ENCODE measurements at places on chromosomes 5 and 9.

DNA sequence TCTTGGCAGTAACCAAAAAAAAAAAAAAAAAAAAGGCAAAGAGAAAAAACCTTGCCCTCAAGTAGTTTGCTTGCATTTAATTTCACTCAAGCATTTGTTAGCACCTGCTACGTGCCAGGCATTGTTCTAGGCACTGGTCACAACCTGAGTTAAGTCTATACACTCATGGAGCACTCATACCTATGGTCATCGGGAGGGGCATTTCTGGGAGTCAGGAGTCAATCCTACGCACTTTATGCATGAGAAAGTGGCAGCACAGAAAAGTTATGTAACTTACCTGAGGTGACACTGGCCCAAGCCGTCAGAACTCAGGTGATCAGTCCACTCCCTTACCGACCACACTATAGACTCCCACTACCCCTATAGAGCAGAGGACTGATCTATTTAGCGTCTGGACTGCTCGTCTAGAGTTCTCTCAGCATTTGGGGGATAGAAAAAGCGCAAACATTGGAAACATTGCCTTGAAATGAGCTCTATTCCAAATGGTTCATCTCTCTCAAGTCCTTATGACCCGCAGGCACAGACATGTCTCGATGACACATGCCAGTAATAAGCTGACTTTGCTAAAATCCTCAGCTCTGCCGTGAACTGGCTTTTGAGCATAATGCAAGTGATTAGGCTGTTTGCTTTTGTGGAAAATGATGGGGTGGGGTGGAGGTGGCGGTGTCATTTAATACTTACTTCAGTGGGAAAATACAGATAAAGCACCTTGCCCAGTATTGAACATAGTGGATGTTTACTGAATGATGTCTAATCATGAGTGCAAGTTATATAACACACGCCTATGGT is 160.2 kb downstream of the ARHGEF28 start:
- DNase-seq = no peak

DNA sequence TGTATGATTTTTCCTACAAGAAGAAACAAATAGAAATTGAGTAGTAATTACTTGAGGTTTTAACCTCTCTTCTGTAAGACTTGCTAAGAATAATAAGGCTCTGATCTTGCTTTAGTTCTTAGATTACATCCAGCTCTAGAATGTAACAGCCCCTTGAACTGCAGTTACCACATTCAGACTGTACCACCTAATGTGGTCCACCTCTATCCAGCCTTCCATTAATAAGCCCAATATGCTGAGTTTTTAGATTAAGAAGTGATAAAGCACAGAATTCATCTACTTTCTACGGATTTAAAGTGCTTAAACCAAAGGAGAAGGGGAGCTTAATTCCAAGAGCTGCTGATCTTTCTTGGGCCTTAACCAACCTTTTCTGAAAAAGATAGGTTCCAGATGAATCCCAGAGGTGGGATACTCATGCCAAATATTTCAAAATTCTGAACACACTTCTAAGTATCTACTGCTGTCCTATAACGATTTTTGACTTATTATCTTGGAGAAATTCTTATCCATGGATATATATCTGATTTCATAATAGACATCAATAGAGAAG is 131.5 kb downstream of the ZNF608 start:
- DNase-seq = peak; percentile 90

DNA sequence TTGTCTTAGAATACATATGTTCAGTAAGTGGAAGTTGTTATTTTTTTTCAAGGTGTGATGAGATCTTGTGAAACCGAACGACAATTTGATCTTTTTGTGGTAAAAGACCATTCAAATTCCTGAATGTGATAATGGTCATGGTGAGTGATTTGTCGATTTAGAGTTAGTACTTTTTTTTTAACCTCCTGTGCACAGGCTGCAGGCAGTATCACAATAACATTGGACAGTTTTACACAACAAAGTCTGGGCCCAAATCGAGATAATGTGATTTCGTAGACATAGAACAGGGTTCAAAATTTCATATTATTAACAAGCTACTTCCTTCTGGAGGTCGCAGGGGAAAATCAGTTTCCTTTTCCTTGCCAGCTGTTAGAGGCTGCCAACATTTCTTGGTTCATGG is 48.6 kb upstream of the C5orf46 start:
- DNase-seq = no peak

DNA sequence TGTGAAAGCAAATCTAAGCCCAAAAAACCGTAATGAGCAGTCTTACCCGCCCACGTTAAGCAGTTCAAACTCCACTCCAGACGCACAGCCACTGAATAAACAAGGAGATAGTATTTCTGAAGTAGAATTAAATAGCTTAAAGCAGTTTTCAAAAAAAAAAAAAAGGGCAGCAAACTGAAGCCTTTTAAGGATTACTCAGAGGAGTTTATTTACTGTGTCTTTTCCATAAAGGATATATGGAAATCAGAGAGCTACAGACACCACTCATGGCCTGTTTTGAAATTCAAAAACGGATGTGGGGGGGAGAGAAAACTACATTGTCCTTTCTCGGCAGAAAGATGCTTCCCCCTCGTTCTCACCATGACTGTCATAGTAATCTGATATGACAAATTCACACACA is 83.7 kb upstream of the IRX1 start:
- DNase-seq = no peak

GRCh38 chr5:136143763-136144162 is 11.1 kb downstream of the SMAD5 start:
- no peak for DNase-seq

DNA sequence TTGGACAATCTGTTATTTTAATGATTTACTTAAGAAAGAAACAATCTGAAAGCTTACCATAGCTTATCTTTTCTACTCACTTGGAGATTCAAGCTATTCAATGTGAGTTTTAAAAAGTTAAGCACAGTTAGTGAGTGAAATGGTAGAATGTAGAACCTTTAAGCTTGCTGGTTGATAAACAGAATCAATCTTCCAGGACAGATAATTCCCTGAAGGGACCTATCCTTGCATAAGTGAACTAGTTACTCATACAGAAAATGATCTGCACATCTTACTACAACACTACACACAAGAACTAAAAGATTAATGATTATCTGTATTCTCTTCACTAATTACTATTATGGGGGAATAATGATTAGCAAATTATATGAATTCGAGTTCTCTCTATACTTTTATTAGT is 165.6 kb downstream of the PALM2AKAP2 start:
- no peak for DNase-seq

- DNase-seq = peak; percentile 56
These were observed 264.0 kb downstream of the MAN2A1 start for GRCh38 chr5:109953761-109954160.

- DNase-seq = no peak
These were observed 44.2 kb downstream of the PWWP2A start for GRCh38 chr5:160075073-160075472.

- no peak for DNase-seq
These were observed 123.8 kb upstream of the LIFR start for GRCh38 chr5:38680094-38680825.

GRCh38 chr5:31463351-31463750 is 68.5 kb downstream of the DROSHA start:
- no peak for DNase-seq

- DNase-seq = no peak
These were observed 25.7 kb downstream of the CCDC187 start for GRCh38 chr9:136278221-136278620.

GRCh38 chr9:35948901-35949318 is 9.0 kb downstream of the OR2S2 start:
- no peak for DNase-seq

DNA sequence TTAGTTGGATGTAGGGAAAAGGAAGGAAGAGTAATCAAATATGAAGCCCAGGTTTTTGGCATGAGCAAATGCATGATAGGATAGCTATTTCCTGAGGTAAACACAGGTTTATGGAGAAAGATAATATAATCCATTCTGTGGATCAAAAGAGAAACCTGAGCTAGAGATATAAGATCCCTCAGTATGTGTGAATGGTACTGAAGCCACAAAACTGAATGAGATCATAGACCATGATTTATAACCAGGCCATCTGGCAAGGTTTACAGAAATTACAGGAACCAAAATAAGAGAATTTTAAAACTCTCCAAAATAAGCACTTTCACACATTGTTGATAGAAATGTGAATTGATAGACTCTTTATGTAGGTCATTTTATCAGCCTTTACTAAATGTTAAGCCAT is 28.7 kb upstream of the ECM2 start:
- no peak for DNase-seq

DNA sequence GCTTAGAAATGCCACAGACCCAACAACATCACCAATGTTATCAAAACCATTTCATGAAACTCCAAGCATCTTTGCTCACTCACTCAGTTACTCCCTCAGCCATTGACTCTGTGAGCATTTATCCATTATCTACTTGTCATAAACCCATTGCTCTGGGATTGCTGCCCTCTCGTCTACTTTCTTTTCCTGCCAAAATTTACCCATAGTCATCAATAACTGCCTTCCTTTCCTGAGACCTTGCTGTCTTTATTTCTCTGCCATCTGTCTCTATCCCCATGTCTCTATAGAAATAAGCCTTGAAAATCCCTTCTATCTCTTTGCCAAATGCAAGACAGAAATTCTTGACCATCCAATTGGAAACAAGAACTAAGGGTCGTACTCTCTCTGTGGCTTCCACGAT is 26.4 kb upstream of the PUM3 start:
- no peak for DNase-seq

GRCh38 chr9:92882276-92882675 is 4.4 kb upstream of the ZNF484 start:
- DNase-seq = no peak

DNA sequence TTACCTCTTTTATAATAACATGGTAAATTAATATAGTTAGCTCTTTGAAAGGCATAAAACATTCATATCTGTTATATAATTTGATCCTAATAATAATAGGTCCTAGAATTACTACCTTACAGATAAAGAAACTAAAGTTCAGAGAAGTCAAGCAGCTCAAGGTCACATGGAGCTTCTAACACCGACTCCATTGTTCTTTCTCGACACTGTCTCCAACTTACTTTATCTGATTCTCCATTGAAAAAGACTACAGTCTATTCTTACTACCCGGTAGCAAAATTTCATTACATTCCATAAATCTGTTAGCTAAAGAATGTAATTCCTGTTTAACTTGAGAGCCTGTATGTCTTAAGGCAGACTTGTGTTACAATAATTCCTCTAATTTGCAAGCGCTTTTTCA is 96.3 kb upstream of the TMEM161B start:
- no peak for DNase-seq

DNA sequence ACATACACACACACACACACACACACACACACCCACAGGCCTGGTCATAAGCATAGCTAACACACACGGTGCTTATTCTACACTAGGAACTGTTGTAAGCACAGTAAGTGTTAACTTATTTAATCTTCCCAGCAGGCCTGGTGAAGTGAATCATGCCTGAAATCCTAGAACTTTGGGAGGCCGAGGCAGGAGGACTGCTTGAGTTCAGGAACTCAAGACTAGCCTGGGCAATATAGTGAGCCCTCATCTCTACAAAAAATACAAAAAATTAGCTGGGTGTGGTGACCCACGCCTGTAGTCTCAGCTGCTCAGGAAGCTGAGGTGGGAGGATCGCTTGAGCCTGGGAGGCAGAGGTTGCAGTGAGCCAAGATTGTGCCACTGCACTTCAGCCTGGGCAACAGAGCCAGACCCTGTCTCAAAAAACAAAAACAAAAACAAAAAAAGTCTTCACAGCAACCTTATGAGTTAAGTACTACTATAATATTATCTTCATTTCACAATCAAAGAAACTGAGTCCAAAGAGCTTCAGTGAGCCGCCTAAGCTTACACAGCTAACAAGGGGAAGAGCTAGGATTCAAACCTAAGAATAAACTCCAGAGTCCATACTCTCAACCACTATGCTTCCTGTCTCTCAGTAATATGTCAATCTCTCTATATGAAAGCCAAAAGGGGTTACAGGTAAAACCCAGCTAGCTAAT is 2.3 kb downstream of the MEGF9 start:
- no peak for DNase-seq

DNA sequence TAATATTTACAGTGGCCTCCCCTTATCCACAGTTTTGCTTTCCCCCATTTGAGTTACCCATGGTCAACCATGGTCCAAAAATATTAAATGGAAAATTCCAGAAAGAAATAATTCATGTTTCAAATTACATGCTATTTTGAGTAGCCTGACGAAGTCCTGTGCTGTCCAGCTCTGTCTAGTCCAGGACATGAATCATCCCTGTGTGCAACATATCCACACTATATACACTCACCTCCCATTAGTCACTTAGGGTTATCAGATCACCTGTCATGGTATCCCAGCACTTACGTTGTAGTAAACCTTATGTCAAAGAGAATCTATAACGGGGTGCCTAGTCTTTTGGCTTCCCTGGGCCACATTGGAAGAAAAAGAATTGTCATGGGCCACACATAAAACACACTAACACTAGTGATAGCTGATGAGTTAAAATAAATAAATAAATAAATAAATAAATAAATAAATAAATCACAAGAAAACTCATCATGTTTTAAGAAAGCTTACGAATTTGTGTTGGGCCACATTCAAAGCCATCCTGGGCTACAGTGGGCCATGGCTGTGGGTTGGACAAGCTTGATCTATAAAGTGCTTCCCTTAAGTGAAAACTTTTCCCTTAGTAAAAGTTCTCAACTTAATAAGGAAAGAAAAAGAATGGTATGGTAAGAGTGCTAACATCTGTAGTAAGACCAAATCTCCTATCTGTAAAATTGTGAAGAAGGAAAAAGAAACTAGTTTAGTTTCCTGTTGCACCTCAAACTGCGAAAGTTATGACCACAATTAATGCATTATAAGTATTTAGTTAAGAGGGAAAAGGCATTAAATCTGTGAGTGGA is 15.9 kb upstream of the OMD start:
- DNase-seq = no peak

GRCh38 chr5:33379757-33380156 is 61.0 kb upstream of the TARS1 start:
- DNase-seq = no peak

DNA sequence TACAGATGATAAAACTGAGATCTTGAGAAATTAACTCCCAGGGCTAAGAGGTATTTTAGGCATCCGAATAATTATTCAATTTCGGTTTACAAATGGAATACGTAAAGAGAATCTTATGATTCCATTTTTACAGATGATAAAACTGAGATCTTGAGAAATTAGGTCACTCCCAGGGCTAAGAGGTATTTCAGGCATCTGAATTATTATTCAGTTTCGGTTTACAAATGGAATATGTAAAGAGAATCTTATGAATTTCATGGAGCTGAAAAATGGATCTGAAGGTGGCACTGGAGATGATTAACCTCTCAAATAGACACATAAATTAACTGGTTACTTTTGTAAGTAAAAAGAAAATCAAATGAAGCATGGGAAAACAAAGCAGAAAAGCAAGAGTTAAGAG is 44.2 kb downstream of the FGF1 start:
- DNase-seq = no peak
